ENCODE measurements at places on chromosomes 5 and 9. TPM values are rescaled to one million over a fixed set of nuclear protein-coding genes. Genes with fewer than 3 reads are reported as not detected.

GRCh38 chr5:179269781-179270543 lies 75.3 kb downstream of the ADAMTS2 start:
- H3K4me1 ChIP-seq = peaks cover 9% of the 10 kb centered on the region
- H3K27me3 ChIP-seq = no peaks in the 10 kb centered on the region
- H3K4me3 ChIP-seq = no peak overlapping the region
- H3K36me3 ChIP-seq = no peaks in the 10 kb centered on the region

DNA sequence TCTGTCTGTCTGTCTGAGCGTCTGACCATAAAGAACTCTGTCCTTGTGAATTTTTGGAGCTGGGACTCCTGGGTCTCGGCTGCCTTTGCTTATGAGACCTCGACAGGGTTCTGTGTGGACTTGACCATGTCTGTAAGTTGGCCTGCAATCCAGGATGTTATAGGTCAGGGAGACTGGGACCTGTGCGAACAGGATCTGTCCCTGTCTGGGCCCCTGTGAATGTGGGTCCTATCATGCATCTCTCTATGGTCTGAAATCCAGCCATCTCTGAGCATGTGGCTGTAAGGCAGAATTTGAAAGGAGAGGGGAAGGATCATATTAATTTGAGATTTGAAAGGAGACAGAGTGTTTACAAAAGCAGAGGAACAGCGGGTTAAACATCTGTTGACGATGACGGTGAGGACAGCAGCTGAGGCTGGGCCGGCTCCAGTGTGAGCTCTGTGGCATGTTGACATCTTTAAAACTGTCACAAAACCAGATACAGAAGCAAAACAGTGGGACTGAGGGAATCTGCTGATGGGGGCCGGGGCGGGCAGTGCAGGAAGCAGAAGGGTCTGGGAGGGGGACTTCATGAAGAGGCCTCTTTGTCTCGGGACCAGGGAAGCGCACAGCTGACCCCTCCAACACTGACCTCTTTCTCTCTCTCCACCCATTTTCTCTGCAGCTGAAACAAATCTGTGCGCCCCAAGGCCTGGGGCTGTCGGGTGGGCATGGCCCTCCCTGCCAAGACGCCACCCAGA lies 19.1 kb upstream of the MVB12B start:
- peaks cover 19% of the 10 kb centered on the region for H3K4me1 ChIP-seq
- H3K4me3 ChIP-seq = no peak overlapping the region
- no peaks in the 10 kb centered on the region for H3K27me3 ChIP-seq
- H3K27ac ChIP-seq = no peak overlapping the region
- H3K36me3 ChIP-seq = no peaks in the 10 kb centered on the region

DNA sequence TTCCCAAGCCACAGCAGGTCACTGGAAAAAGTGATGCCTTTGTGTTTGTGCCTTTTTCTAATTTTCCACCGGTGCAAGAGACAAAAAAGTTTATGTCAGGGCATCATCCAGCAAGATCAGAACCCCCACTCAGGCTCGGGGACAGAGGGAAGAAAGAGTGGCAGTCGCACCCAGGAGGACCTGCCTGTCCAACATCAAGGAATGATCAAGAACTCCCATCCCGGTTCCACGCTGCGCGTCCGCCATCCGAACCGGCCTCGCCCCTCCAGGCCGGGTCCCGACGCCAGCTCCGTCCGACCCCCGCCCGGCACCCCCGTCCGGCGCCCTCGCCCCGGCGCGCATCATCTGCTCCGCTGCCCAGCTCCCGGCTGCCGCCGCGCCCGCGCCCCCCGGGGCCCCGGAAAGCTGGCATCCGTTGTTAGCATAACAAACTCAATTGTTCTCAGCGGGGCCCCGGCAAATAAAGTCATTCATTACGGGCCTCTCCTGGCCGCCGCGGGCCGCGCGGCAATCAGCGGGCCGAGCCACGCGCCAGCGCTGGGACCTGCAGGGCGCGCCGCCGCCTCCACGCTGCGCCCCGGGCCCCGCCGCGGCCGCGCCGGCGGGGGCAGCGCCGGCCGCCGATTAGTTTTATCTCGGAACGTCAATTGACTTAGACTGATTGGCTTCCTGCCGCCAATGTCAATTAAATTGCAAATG lies 48.1 kb downstream of the PAX5 start:
- DNase-seq = no peak
- peaks cover 5% of the 10 kb centered on the region for H3K4me1 ChIP-seq
- H3K36me3 ChIP-seq = no peaks in the 10 kb centered on the region
- H3K4me3 ChIP-seq = no peak overlapping the region

DNA sequence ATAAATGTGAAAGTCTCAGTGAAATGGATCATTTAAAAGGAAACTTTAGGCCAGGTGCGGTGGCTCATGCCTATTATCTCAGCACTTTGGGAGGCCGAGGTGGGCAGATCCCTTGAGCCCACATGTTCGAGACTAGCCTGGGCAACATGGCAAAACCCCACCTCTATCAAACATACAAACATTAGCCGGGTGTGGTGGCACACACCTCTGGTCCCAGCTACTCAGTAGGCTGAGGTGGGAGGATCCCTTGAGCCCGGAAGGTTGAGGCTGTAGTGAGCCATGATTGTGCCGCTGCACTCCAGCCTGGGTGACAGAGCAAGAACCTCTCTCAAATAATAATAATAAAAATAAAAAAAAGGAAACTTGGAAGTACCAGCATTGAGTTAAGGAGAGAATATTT lies 176.1 kb downstream of the HSPA4 start:
- no peaks in the 10 kb centered on the region for H3K36me3 ChIP-seq
- H3K4me3 ChIP-seq = no peak overlapping the region
- DNase-seq = no peak
- H3K4me1 ChIP-seq = no peaks in the 10 kb centered on the region
- H3K27ac ChIP-seq = no peak overlapping the region

DNA sequence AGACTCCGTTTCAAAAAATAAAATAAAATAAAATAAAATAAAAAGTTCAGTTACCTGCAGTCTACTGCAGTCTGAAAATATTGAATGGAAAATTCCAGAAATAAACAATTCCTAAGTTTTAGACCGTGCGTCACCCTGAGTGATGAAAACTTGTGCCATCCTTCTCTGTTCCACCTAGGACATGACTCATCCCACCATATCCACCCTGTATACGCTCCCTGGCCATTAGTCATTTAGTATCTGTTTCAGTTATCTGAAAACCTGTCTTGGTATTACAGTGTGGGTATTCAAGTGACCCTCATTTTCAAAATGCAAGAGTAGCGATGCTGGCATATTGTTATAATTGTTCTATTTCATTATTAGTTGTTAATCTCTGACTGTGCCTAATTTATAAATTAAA lies 51.8 kb upstream of the TEX48 start:
- no peak for DNase-seq
- no peaks in the 10 kb centered on the region for H3K36me3 ChIP-seq
- no peaks in the 10 kb centered on the region for H3K4me1 ChIP-seq

- H3K4me1 ChIP-seq = no peaks in the 10 kb centered on the region
- H3K27ac ChIP-seq = no peak overlapping the region
- H3K27me3 ChIP-seq = no peaks in the 10 kb centered on the region
- no peak overlapping the region for H3K4me3 ChIP-seq
- no peak for DNase-seq
These were observed 19.0 kb downstream of the ATOX1 start for GRCh38 chr5:151739395-151739794.

DNA sequence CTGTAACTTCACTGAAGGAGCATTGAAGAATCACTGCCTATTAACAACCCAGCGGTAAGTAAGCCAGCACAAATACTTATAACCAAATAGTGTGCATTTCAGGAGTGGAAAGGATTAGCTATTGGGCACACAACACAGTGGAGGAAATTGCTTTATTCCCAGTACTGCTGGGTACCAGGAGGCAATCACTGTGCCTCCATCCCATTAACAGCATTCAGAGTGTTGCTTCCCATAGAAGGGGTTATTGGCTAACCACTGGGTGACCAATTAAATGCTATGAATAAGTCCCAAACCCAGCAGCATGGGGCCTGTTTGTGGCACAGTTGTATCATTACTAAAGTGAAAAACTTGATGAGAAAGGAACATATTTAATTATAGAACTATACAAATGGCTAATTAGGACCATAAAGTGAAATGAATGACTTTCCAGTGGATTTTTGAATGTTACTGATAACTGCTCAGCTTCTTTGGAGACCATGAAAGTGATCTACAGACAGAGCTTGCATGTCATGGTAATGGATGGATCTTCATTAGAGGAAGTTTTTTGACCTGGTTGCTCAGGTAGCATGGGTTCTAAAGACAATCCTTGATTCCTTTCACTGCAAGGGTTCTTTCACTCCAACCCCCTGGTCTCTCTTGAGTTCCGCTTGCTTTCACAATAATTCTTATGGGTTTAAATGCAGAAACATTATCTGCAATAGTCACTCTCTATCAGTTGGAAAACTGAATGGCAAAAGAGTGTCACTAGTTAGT lies 413.3 kb upstream of the RORB start:
- no peak for DNase-seq
- H3K4me1 ChIP-seq = no peaks in the 10 kb centered on the region
- no peaks in the 10 kb centered on the region for H3K36me3 ChIP-seq
- no peaks in the 10 kb centered on the region for H3K27me3 ChIP-seq
- H3K4me3 ChIP-seq = no peak overlapping the region

GRCh38 chr5:71701407-71701806 lies 17.7 kb upstream of the CARTPT start:
- DNase-seq = no peak
- H3K27ac ChIP-seq = no peak overlapping the region
- no peaks in the 10 kb centered on the region for H3K27me3 ChIP-seq

DNA sequence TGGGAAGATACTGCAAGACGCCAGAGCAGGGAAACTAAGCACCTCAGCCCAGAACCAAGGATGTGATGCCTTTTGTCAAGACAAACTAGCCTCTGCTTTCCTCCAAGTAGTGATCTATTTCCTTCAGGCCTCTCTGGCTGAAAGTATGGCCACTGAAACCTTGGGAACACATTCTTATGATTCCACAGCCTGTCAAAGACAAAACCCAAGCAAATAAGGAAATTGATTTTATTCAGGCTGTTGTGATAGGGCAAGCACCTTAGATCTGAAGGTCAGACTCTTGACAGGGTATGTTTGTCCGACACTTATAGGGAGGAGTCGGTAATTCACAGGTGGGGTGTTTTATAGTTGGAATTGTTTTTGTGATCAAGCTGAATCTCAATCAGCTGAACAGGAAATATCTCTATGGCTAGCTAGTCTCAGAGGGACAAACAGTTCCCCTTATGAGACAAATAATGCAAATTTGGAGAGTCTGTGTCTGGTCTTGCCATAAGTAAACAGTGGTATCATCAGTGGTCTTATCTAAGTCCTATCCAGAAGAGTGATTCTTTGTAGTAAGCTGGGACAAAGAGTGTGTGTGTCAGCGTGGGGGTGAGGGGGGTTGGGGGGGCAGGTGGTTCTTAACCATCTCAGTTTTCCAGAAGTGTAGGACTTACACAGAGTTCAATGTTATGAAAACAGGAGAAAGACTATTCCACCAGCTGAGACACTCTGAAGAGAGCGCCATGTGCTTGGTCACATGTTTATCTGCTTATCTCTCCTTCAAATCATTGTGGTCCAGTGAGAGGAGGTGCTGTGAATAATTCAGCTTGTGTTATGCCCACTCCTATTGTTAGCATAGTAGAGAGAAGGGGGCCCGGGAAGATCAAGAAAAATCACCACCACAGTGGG lies 6.7 kb upstream of the ZCCHC10 start:
- no peaks in the 10 kb centered on the region for H3K27me3 ChIP-seq
- no peaks in the 10 kb centered on the region for H3K36me3 ChIP-seq
- H3K4me1 ChIP-seq = no peaks in the 10 kb centered on the region
- H3K4me3 ChIP-seq = no peak overlapping the region

ANKRD34B gene
- total RNA-seq = not detected
